ENCODE measurements at places on chromosomes 5 and 9.

GRCh38 chr5:35752012-35752411 is 104.7 kb upstream of the IL7R start:
- H3K27ac ChIP-seq: no peak overlapping the region
- no peak overlapping the region for H3K4me3 ChIP-seq
- no peaks in the 10 kb centered on the region for H3K4me1 ChIP-seq
- no peaks in the 10 kb centered on the region for H3K36me3 ChIP-seq
- no peaks in the 10 kb centered on the region for H3K27me3 ChIP-seq
- no peak for DNase-seq

GRCh38 chr5:117456866-117457470 is 882.3 kb upstream of the SEMA6A start:
- DNase-seq: no peak
- H3K4me3 ChIP-seq: no peak overlapping the region
- no peaks in the 10 kb centered on the region for H3K36me3 ChIP-seq
- no peaks in the 10 kb centered on the region for H3K4me1 ChIP-seq

GRCh38 chr5:76958991-76959767 is 6.3 kb downstream of the CRHBP start:
- H3K27me3 ChIP-seq: no peaks in the 10 kb centered on the region
- H3K4me3 ChIP-seq: no peak overlapping the region
- no peak for DNase-seq
- H3K4me1 ChIP-seq: no peaks in the 10 kb centered on the region

- DNase-seq: peak; percentile 82
- H3K36me3 ChIP-seq: peaks cover 7% of the 10 kb centered on the region
- peak overlapping the region; percentile 23 for H3K4me3 ChIP-seq
- no peaks in the 10 kb centered on the region for H3K27me3 ChIP-seq
- H3K27ac ChIP-seq: peak overlapping the region; percentile 76
Observed at GRCh38 chr5:172417983-172418630, 36.2 kb downstream of the SH3PXD2B start.

DNA sequence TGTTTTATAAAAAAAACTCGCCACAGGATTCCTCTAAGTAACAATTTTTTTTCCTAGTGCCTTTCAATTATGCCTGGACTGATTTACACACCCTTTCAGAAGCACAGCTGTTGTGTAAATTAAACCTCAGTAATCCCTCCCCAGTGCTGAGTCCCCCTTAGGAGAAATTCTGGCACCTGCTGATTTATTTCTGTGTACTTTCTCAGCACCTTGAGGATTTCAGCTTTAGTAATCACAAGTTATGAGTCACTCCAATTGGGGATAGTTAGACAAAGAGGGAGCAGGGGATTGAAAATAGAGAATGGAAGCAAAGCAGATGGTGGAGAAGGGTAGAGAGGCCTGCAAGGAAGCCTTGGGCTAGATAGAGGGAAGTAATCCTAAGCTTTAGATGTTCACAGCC is 171.7 kb downstream of the TTLL11 start:
- H3K4me1 ChIP-seq: no peaks in the 10 kb centered on the region
- DNase-seq: no peak
- H3K36me3 ChIP-seq: no peaks in the 10 kb centered on the region

- no peaks in the 10 kb centered on the region for H3K36me3 ChIP-seq
- no peaks in the 10 kb centered on the region for H3K27me3 ChIP-seq
- no peak overlapping the region for H3K27ac ChIP-seq
Observed at GRCh38 chr9:99626426-99626825, 195.3 kb upstream of the NR4A3 start.

GRCh38 chr9:125593581-125594222 is 113.3 kb downstream of the MAPKAP1 start:
- H3K27me3 ChIP-seq: no peaks in the 10 kb centered on the region
- no peak for DNase-seq
- no peaks in the 10 kb centered on the region for H3K36me3 ChIP-seq
- no peaks in the 10 kb centered on the region for H3K4me1 ChIP-seq
- H3K27ac ChIP-seq: no peak overlapping the region

DNA sequence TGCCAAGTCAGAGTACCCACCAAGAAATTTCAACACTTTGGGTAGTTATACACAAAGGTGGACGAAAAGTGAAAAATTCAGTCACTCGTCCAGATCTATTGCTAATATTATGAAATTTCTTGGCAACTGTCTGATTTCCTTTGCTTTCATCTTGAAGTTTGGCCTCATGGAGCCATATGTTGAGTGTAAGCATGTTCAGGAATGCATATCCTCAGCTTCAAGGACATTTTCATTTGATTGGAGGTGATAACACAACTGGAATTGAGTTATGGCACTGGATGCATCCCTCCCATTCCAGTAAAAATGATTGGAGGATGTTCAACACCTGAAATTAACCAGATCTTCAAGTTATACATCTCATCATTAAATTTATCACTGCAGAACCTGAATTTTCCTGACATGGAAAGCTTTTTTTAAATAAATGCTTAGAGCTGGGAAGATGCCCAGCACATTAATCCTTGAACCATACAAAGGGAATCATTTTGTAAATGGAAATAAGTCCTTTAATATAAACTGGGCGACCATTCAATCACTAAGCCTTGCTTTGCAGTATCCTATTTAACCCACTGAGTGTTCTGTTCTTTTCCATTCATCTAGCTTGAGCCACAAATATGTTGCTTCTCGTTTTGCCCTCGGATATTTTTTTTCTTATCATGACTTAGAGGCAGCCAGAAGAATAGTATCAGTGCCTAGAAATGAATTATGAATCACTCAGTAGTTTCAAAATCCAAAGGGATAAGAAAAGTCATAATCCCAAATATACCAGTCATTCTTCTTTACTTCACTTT is 273.7 kb upstream of the PIK3R1 start:
- H3K27ac ChIP-seq: peak overlapping the region; percentile 19
- DNase-seq: no peak
- H3K36me3 ChIP-seq: no peaks in the 10 kb centered on the region
- H3K4me3 ChIP-seq: peak overlapping the region; percentile 15

GRCh38 chr5:73230264-73231245 is 57.6 kb downstream of the TMEM174 start:
- no peaks in the 10 kb centered on the region for H3K27me3 ChIP-seq
- no peak overlapping the region for H3K4me3 ChIP-seq
- no peaks in the 10 kb centered on the region for H3K4me1 ChIP-seq
- no peak overlapping the region for H3K27ac ChIP-seq
- no peak for DNase-seq
- no peaks in the 10 kb centered on the region for H3K36me3 ChIP-seq

- no peak overlapping the region for H3K4me3 ChIP-seq
- DNase-seq: no peak
- H3K36me3 ChIP-seq: no peaks in the 10 kb centered on the region
Observed at GRCh38 chr5:124114911-124115310, 602.9 kb downstream of the CSNK1G3 start.

DNA sequence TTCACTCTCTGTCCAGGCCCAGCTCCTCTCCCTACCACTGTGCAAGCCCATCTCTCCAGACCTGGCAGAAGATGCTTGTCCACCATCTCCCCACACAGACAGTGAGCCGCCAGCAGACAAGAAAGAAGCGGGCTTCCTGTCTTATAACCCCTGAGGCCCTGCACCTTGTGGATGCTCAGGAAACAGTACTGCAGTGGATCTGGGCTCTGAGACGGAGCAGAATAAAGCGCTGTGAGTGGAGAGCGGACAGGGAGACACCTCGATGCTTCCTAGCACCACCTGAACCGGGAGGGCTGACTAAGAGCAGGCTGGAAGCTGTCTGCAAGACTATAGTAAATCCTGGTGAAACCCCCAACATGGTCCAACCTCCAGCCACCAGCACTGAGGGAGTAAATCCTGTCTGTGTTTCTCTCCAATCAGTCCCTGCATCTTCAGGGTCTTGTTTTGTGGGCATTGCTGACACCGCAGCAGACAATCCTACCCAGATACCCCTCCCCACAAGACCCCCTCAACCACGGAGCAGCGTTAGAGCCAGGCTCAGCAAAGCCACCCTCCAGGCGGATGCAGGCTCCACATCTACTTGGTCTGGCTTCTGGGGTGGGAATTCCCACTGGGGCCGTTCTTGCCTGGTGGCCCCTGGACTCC is 18.7 kb downstream of the ORM2 start:
- H3K27ac ChIP-seq: peak overlapping the region; percentile 66
- H3K4me3 ChIP-seq: no peak overlapping the region
- no peak for DNase-seq
- peaks cover 49% of the 10 kb centered on the region for H3K36me3 ChIP-seq
- H3K4me1 ChIP-seq: peaks cover 30% of the 10 kb centered on the region
- no peaks in the 10 kb centered on the region for H3K27me3 ChIP-seq

- no peak overlapping the region for H3K4me3 ChIP-seq
- no peaks in the 10 kb centered on the region for H3K27me3 ChIP-seq
- H3K36me3 ChIP-seq: no peaks in the 10 kb centered on the region
- no peak for DNase-seq
- H3K4me1 ChIP-seq: no peaks in the 10 kb centered on the region
Observed at GRCh38 chr9:14451949-14452348, 138.0 kb upstream of the NFIB start.

DNA sequence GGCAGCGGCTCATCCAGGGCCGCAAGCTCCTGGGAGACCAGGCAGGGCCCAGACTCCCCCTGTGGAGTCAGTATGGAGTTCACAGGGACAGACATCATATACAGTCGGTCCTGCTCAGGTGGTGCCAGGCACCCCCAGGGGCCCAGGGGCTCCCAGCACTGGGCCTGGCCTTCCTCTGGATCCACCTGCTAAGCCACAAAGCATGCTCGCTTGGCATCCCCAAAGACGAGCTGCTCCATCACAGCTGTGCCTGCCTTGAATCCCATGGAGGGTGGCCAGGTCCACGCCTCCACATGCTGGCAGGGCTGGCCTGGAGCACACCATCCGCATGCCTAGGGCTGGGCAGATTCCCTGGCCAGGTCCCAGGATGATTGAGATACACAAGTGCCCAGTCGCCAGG is 4.6 kb downstream of the BICD2 start:
- H3K36me3 ChIP-seq: no peaks in the 10 kb centered on the region
- H3K27me3 ChIP-seq: no peaks in the 10 kb centered on the region
- peaks cover 28% of the 10 kb centered on the region for H3K4me1 ChIP-seq
- H3K27ac ChIP-seq: no peak overlapping the region
- peak; percentile 33 for DNase-seq

DNA sequence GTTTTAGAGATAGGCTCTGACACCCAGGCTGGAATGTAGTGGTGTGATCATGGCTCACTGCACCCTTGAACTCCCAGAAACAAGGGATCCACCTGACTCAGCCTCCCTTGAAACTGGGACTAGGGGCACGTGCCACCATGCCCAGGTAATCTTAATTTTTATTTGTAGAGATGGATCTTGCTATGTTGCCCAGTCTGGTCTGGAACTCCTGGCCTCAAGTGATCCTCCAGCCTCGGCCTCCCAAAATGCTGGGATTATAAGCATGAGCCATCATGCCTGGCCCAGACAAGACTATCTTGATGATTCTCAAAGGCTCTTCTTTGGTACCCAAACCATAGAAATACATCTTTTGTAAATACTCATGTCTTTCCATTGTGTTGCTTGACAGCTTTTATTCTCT is 10.8 kb downstream of the OSMR start:
- H3K36me3 ChIP-seq: no peaks in the 10 kb centered on the region
- no peak for DNase-seq
- H3K4me3 ChIP-seq: no peak overlapping the region
- peaks cover 5% of the 10 kb centered on the region for H3K4me1 ChIP-seq
- no peaks in the 10 kb centered on the region for H3K27me3 ChIP-seq

DNA sequence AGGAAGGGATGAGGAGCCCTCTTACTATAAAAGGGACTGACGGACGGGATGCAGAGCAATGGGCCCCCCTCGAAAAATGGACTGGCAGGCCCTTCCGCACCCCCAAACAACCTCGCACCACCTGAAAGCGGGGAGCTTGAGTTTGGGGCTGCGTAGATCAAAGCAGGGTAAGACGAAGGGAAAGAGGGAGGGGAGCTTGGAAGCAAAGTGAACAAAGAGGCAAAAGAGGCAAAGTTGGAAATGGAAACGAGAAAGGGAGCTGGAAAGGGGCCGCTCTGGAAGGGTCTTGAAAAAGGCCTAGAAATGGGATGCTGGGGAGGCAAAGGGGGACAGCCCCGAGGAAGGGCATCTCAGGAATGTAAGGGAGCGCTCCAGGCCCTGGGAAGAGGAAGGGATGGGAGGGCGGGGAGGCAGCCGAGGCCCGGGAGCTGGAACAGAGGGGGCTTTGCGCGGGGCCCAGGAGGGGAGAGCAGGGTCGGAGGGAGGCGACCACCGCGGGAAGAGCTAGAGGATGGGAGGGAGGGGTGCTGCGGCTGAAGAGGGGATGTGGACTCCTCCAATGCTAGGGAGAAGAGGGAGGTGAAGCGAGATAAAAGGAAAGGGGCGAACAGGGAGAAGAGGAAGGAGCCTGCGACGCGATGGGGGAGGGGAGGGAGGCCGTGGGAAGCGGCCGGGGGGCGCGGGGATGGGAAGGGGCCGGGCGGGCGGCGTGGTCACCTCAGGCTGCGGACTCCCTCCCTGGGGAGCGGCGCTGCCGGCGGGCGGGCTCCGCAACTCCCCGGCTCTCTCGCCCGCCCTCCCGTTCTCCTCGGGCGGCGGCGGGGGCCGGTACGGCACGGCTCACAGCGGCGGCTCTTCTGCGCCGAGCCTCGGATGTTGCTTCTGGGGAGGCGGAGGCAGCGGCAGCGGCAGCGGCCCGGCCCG is 577 bp downstream of the RNF145 start:
- H3K4me3 ChIP-seq: peak overlapping the region; percentile 96
- peak overlapping the region; percentile 84 for H3K27ac ChIP-seq
- no peaks in the 10 kb centered on the region for H3K27me3 ChIP-seq
- DNase-seq: no peak
- H3K36me3 ChIP-seq: no peaks in the 10 kb centered on the region

GRCh38 chr5:31153521-31153920 is 40.0 kb upstream of the CDH6 start:
- H3K36me3 ChIP-seq: no peaks in the 10 kb centered on the region
- DNase-seq: no peak
- no peaks in the 10 kb centered on the region for H3K27me3 ChIP-seq
- no peaks in the 10 kb centered on the region for H3K4me1 ChIP-seq

DNA sequence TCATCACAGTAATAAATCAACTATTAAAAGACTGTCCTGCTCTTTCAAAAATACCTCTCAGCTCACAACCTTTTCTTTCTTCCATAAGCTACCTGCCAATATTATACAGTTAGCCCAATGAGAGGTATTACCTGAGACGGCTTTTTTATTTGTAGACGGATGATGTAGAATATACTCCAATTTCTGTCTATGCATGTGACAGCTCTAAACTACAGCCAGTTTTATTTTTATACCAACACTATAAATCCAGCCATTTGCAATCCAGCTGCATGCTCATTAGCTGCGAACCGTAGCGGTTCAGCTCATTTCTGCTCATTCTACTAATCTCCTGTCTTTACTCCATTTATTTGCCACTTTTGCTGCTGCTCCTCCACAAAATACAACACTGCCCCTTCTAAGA is 51.2 kb downstream of the TBCA start:
- H3K4me3 ChIP-seq: no peak overlapping the region
- no peak overlapping the region for H3K27ac ChIP-seq
- H3K27me3 ChIP-seq: no peaks in the 10 kb centered on the region
- H3K36me3 ChIP-seq: no peaks in the 10 kb centered on the region
- no peak for DNase-seq
- H3K4me1 ChIP-seq: peaks cover 5% of the 10 kb centered on the region
